Stimulated activated CD4-positive, alpha-beta T cell treated with anti-CD3 and anti-CD28 coated beads, TNF-alpha, amount 100 ng/mL, for 4 hours (primary cell): ENCODE measurements at places on chromosomes 6 and 20.

- no peak for DNase-seq
These were observed 65.0 kb upstream of the EEF1A1 start for GRCh38 chr6:73585566-73586415.

GRCh38 chr20:217266-217665 lies 9.8 kb upstream of the DEFB129 start:
- no peak for DNase-seq

GRCh38 chr20:52049001-52049731 lies 142.4 kb downstream of the ZFP64 start:
- no peak for DNase-seq

DNA sequence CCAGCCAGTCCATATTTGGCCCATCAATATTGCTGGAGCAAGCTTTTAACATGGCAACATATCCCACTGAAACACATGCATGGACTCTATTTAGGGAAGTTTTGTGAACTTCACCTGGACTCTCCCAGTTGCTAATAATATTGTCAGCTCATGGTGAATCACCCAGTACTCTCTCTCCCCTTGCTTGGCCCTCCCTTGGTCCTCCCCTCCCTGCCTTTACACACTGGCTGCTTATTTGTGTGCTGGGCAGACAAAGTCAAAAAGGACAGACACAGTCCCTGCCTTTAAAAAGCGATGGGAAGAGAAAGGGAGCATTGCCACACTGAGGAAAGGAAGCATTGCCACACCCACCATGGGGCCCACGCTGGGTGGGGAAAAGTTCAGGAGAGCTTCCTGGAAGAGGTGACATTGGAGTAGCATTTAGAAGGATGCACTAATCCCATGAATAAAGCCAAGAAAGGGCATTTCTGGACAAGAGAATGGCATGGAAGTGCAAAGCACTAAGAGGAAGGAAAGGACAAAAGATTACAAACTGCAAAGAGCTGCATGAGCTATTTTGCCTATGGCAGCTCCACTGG lies 143.4 kb upstream of the EXOC2 start:
- DNase-seq: no peak

DNA sequence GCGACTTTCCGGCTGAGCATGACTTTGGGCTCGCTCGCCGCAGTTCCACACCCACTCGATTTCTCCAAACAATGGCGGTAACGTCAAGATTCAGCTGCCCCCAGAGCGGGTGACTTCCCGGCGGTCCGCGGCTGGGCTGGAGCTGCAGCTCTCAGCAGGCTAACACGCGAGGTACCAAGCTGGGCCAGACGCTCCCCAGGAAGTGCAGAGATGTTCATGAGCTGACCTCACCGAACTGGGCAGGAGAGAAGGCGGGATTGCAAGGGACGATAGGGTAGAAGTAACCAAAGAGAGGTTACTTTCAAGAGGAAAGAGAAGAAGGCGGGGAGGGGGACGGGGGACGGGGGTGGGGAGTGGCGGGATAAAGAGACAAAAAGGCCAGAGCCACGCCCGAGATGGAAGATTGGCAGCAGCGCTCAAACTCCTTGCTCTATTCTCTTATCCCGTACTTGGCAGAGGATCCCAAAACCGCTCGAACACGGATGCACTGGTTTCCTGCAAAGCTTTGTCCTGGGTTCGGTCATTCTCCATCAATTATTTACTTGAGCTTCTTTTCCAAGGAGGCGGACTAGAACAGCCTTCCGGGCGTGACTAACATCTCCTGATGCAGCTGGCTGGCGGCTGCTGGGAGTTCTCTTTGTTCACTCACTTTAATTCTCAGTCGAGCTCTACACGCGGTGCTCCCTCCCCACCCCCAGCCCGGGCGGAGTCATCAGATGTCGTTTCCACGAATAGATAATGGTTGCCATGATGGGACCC lies at the start of gene MTCL3:
TSS of gene MTCL3 (minus strand) at position 626 of the 759 bp plus-strand sequence.
- no peak for DNase-seq

- DNase-seq: no peak
These were observed 117.8 kb upstream of the NEDD9 start for GRCh38 chr6:11350294-11350693.
